AG09319 (cell line): ENCODE measurements at places on chromosomes 5 and 9.
A peak's percentile ranks its signal among the peaks of the same experiment; 100 is the strongest.

DNA sequence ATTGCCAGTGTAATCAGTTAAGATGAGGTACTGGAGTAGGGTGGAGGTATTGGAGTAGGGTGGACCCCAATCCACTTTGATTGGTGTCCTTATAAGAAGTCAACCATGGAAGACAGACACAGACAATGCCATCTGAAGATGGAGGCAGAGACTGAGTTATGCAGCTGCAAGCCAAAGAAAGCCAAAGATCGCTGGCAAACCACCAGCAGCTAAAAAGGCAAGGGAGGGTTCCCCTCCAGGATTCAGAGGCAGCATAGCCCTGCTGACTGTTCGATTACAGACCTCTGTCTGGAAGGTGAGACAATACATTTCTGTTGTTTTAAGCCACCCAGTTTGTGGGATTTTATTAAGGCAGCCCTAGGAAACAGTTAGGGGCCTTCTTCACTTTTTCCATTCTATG is 30.5 kb upstream of the CKMT2 start:
- no peak for DNase-seq

GRCh38 chr9:89661956-89662717 is 57.3 kb downstream of the GADD45G start:
- DNase-seq: peak; percentile 87

GRCh38 chr5:1279443-1280151 is 15.3 kb downstream of the TERT start:
- no peak for DNase-seq

- no peak for DNase-seq
Measured at GRCh38 chr9:110975278-110975677, 63.0 kb downstream of the LPAR1 start.

DNA sequence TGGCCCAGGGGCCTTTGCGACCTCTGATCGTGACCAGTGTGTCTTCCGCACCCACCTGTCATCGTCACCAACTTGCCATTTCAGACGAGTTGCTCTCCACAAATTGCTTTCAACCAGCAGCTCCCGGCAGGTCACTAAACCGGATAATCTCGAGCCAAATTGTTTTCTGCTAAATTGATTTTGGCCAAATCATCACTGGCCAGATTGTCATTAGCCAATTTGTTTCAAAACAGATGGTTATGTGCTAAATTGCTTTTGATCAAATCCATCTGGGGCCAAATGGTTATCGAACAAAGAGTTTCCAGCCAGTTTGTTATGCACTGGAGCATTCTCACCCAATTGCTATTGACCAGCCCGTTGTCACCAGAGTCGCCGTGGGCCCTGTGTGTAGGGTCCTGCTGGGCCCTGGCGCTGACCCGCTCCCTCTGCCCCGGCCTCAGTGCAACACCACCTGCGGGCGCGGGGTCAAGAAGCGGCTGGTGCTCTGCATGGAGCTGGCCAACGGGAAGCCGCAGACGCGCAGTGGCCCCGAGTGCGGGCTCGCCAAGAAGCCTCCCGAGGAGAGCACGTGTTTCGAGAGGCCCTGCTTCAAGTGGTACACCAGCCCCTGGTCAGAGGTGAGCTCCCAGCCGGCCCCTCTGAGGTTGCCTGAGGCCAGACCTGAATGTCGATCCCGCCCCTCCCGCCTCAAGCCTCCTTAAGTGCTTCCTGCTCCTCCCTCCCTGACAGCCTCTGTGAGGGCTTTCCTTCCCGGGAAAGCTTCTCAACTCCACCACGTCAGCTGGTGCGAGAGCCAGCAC is 35.6 kb downstream of the ADAMTSL2 start:
- no peak for DNase-seq

- no peak for DNase-seq
Measured at GRCh38 chr9:68522131-68522530, 18.6 kb downstream of the TMEM252 start.

DNA sequence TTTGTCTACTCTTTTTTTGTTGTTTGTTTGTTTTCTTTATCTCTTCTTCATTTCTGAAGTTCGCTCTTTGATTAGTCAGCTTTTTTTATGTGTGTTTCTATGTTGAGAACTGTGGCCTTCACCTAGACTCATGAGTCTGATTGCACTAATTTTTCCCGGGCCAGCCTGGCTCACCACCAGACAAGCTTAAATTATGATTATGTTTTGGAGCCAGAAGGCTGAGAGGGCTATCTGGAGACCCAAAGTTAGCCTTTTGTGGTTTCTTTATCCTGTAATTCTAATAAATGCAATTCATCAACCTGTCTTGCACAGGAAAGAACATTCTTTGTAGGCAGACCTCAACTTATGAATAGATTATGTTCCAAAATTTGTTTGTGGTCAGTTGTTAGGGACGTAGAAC is 20.8 kb upstream of the ACTBL2 start:
- no peak for DNase-seq

GRCh38 chr9:21266733-21267484 is 27.1 kb upstream of the IFNA14 start:
- no peak for DNase-seq

DNA sequence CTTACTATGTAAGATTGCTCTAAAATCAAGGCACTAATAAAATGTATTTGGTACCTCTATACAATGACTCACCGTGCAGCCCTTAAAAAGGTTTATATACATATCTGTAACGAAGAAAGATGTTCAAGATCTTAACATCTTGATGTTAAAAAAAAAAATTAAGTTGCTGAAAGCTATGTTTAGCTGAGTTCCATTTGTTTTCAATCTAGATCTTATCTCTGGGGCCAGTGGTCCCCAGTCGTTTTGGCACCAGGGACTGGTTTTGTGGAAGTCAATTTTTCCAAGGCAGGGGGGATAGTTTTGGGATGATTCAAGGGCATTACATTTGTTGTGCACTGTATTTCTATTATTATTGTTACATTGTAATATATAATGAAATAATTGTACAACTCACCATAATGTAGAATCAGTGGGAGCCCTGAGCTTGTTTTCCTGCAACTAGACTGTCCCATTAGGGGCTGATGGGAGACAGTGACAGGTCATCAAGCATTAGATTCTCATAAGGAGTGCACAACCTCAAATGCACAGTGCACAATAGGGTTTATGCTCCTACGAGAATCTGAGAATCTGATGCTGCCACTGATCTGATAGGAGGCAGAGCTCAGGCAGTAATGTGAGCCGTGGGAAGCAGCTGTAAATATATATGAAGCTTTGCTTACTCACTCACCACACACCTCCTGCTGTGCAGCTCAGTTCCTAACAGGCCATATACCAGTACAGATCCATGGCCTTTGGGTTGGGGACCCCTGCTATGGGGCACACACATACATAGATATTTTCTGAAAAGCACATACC is 27.6 kb upstream of the TSLP start:
- DNase-seq: no peak

GRCh38 chr9:133249337-133249736 is 25.7 kb downstream of the ABO start:
- DNase-seq: no peak

DNA sequence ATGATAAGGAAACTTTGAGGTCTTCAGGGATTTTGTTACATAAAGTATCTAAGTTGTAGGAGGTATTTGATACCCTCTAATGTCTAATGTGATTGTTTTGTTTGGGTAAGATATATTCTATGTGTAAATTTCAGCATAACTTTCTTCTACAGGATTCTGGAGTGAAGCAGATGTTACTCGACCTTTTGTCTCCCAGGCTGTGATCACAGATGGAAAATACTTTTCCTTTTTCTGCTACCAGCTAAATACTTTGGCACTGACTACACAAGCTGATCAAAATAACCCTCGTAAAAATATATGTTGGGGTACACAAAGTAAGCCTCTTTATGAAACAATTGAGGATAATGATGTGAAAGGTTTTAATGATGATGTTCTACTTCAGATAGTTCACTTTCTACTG is 6.0 kb downstream of the MRPS30 start:
- DNase-seq: no peak
